Activated CD4-positive, alpha-beta T cell treated with anti-CD3 and anti-CD28 coated beads, Interleukin-2, amount 10 ng/mL, durations not matched to agents 7 days and 5 days (primary cell): ENCODE measurements at places on chromosomes 6 and 20.

DNA sequence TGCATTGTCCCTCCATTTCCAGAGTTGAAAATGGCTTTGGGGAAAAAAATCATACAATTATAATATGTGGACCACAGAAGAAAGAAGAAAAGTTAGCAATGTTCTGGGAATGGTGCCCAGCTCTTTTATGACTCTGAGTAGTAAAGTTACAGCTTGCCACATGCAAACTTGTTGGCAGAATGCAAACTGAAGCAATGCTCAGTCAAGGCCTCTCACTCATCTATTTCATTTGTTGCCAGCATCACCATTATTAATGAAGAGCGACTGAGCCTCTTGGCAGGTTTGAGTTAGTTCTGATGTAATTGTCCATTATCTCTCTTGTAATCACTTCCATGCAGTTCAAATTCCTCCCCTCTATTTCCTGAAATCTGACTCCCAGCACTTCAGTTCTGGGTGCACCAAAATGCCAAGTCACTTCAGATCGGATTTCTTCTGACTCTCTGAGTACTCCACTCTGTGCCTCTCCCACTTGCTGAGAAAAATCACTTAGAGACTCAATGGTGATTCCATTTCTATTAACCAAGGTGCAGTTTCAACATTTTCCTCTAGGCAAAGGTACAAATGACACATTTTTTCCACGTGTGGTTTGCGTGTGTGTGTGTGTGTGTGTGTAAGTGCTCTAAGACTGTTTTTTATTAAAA, 154.4 kb upstream of the STMND1 start:
- DNase-seq = no peak

- peak; percentile 71 for DNase-seq
These were observed at the start of gene STK35 for GRCh38 chr20:2101057-2101864. TSS of gene STK35 (plus strand) at chr20:2101827. CDS start at chr20:2101882, 55 bp downstream.

DNA sequence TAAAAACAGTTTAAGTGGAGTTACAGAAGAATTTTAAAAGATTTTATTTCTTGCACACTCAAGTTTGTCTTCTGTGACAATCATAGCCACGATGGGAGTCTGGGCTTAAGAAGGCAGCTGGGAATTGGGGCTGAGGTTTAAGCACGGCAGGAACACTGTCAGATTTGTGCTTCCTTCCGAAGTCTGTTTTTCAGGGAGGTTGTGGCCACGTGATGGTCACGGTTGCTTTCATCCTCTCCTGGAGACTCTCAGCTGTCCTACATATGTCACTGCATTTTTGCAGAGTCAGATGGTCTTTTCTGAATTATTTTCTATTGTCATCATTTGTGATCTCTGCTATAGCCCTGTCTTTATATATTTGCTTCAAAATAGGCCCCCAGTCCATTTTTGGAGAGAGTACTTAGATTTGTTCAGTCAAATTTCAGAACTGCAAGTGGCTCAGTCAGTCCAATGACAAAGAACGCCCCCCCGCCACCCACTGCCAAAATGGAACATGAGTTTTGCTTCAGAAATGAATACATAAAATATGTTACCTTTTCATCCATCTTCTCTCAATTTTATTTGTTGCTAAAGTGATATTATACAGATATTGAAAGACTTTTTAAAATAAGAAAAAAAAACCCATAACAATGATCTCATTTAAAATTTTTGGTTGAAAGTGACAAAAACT, 111.8 kb upstream of the ZFP64 start:
- no peak for DNase-seq

DNA sequence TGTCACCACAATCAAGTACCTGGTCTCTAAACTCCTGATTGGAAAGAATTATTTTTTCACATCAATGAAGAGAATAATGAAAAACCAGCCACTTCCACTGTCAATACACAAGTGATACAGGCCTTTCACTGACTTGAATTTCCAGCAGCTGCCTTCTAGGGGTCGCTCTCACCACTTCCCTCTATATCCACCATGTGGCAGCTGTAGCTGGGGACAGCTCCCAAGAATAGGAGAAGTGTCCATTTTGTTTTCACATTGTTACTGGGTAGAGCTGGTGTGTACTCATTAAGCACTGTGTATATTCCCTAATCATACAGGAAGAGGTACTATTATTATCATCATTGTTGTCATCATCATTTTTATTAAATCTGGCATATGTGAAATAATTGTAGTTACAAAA, 438.4 kb upstream of the SPTLC3 start:
- no peak for DNase-seq

GRCh38 chr20:30488941-30489613, 768.4 kb upstream of the DEFB115 start:
- no peak for DNase-seq
